NCI-H1694 (cell line): ENCODE measurements at places on chromosomes 16 and 17.

- no peak for DNase-seq
These were observed 31.7 kb downstream of the SOCS1 start for GRCh38 chr16:11224096-11224893.

DNA sequence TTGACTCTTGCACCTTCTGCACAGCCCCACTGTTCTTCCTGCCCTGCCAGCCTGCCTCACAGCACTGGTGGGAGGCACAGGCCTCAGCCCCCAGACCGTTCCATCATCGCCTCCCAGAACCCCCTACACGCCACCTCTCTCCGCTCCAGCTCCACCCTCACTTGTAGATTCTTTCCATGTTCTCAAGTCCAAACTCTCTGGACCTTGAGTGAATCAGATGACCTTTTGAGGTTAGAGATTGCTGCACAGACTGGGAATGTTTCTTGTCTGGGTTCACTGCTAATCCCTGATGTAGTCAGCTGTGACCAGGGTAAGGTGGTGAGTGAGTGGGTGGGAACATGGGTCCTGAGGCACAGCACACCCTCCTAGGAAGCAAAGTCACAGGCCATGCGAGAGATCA, 272.4 kb downstream of the IRF8 start:
- DNase-seq = no peak

DNA sequence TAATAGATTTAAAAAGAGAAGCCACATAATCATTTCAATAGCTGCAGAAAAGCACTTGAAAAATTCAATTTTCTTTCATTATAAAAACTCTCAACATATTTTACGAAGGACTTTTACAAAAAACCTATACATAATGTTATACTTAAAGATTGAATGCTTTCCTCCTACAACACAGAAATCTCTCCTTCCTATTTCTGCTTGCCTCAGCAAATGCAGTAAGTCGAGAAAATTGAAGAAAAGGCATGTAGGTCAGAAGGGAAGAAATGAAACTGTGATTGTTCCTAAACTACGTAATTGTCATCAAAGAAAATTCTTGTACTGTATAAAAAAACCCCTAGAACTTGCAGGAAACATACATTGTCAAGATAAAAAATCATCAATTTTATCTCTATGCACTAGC, 267.1 kb downstream of the BCAS3 start:
- DNase-seq = no peak

DNA sequence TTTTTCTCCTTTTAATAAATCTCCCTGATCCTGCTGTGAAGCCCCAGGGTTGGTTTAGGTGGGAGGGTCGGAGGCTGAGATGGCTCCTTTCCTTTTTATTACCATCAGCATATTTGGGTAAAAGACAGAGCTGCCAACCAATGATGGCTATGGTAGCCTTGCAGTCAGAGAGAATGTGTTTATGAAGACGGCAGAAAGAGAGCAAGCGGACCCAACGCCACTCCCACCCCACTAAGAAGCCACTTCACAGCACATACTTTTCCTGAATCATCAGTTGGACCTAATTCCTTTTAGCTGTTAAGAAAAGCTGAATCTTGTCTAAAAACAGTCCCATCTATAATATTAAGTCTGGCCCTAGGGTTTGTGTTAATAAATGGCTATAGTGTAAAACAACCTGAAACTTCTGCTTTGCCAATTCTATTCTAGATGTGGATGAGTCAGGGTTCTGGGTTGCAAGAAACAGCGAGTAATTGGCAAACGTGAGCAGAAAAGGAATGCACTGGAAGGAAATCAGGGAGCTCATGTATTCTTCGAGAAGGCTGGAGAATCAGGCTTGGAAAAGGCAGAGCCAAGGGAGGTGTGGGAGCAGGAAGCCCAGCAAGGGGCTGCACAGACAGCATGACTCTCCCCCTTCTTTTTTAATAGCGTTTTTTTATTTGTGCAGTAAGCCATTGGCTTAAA, 34.0 kb upstream of the PRKCA start:
- no peak for DNase-seq

- no peak for DNase-seq
These were observed 23.1 kb upstream of the ALDH3A1 start for GRCh38 chr17:19770985-19771735.
